Activated CD8-positive, alpha-beta memory T cell treated with anti-CD3 and anti-CD28 coated beads, Interleukin-2, amount 10 ng/mL, durations not matched to agents 7 days and 5 days (primary cell): ENCODE measurements at places on chromosomes 1 and 21. TPM values are rescaled to one million over a fixed set of nuclear protein-coding genes. Genes with fewer than 3 reads are reported as not detected.

- no peak for DNase-seq
Observed at GRCh38 chr1:183870351-183871077, 65.6 kb downstream of the RGL1 start.

DNA sequence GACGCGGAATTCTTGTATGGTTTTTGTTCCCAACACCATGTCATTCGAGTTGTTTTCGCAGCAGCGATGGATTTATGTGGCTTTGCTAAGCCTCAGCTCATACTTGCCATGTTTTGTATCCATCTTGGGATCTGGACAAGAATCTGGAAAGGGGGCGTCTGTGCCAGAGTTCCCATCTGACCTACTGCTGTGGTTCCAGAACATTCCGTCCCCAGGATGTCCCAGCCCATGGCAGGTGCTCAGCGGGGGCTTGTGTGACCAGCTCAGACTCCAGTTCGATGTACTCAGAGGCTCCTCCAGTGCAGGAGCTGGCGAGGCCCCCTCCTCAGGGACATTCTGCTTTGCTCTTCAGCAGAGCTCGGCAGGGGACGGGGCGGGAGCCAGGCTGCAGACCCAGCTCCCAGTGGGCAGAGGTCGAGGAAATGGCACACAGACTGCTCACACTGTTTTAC is 24.0 kb upstream of the ADARB1 start:
- DNase-seq: no peak

Gene CYP4Z1
- total RNA-seq: not detected

GRCh38 chr1:156703741-156704140 is 1.6 kb downstream of the CRABP2 start:
- no peak for DNase-seq

DNA sequence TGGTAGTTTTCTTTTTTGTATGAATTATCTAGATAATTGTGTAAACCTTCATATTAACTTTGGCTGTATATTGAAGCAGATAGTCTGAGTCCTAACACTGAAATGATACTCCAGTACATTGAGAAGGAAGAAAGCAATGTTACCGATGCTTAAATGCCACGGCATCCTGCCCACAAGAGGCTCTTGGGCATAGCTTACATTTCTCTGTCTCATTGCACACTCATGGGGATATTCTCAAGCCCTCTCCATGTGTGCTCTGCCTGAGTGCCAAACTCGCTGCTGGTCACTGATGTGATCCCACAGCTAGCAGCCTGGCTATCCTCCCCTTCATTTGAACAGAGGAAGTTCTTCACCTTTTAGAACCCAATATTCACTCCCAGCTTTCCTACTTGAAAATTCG is 179.4 kb downstream of the TGFB2 start:
- no peak for DNase-seq

DNA sequence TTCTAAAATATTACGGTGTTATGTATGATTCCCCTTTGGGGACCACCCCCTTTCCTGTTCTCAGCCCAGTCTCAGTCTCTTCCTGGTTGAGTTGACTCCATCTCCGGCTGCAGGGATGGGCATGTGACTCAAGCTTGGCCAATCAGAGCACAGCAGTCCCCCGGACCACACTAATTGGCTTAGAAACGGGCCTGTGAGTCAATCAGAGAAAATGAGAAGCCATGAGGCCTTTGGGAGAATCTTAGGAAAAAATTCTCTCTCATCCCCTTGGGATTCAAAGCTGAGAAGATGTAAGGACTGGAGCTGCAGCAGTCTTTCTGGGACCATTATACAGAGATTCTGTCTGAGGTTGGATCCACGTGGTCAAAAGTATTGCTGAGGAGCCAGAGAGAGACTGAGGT is 10.7 kb upstream of the FHAD1 start:
- DNase-seq: no peak

DNA sequence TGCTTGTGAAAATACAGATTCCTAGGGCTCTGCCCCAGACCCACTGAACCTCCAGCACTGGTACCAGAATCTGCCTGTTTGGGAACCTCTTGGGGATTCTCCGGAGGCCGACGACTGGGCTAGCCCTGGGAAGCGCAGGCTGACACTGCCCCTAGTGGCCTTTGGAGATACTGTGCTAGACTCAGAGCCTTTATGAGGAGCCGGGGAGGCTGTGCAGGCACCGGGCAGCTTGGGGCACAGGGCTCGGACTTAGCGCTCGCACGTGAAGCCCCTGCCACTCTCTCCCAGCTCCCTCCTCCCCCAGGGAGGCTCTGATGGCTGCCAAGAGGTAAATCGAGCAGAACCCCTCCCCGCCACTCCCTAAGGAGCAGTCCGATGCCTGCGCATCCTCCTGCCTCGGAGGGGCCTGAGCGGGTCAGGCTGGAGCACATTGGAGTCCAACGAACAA is 144.6 kb upstream of the TNR start:
- no peak for DNase-seq

GRCh38 chr1:206470692-206471414 is 577 bp downstream of the IKBKE start:
- peak; percentile 86 for DNase-seq

- no peak for DNase-seq
Observed at GRCh38 chr1:240193679-240194078, 102.0 kb downstream of the FMN2 start.

DNA sequence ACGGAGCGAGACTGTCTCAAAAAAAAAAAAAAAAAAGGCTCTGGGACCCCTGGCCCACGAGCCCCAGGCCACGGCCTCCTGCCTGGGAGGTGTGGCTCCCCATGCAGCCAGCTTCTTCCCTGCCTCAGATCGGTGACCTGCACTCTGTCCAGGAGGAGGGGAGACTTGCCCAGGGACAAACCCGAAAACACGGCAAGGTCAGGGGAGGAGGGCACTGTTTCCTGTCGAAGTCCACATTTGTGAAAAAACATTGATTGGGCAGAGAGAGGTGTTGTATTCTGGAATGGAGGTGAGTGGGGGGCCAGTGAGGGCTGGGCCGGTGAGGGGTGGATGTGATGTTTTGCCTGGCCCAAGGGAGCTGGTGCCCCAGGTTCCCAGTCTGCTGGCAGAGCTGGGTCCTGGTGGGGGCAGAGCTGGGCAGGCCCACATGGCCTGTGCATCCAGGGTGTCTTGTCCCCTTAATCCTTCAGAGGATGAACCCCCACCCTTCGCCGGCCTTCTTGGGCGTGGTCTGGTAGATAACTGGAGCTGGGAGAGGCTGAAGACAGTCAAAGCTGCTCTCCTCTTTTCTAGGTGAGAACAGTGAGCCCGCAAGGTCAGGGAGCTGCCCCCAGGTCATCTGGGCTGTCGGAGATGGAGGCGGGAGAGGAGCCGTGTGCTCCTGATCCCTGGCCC is 12.4 kb upstream of the FAAP20 start:
- DNase-seq: no peak

GRCh38 chr1:155934936-155935590 is 850 bp upstream of the KHDC4 start:
- DNase-seq: no peak

Gene LAMB3
- total RNA-seq: 1.3 TPM

DNA sequence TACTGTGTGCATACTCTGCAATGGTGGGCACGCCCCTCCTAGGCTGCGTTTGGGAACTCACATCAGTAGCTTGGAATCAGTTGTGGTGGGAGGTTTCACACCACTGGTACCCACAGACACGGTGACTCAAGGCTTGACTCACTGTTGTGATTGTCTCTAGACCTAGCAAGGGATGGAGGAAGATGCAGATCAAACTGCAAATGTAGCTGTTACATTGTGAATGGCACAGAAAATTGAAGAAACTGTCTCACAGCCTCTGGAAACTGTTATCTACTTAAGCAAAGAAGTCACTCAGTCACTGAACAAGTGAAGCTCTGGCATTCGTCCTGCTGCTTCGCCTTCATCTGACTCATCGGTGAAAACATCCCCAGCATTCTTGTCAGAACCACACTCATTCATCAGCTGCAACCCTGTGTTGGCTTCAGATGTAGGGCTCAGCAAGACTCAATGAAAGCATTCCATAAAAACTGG is 59.5 kb downstream of the POFUT2 start:
- peak; percentile 95 for DNase-seq

DNA sequence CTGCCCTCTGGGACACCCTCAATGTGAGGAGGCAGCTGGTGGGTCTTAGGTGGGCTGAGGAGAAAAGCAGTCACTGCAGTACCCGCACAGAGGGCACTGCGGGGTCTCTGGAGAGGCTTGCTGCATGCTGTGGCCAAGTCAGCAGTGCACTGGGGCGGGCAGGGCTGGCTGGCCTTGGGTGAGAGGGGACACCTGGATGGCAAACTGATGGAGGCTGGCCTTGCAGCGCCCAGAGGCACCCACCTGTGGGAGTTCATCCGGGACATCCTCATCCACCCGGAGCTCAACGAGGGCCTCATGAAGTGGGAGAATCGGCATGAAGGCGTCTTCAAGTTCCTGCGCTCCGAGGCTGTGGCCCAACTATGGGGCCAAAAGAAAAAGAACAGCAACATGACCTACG is 3.2 kb downstream of the ELF3 start:
- no peak for DNase-seq

Gene CCDC181
- 0.19 TPM for total RNA-seq

Gene GBP5
- 279 TPM for total RNA-seq

- DNase-seq: no peak
Observed at GRCh38 chr1:11784256-11784992, 21.3 kb downstream of the MTHFR start.

Gene ZBTB21
- total RNA-seq: 14.2 TPM

DNA sequence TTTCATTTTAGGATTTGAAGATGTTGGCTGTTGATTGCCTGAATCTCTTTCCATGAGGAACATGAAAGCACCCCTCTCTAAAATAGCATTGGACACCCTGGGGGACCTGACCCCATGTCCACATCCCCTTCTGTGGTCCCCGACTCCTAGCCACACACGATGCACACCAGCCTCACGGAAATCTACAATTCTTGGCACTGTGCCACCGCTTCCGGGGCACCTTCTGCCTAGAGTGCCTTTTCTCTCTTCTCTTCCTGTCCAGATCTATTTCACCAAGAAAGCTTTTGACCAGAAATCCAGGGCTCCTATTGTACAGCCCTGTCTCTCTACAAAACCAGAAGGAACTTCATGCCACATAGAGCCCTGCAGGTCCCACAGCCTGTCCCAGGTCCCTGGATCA is 50.3 kb downstream of the MYSM1 start:
- no peak for DNase-seq

DNA sequence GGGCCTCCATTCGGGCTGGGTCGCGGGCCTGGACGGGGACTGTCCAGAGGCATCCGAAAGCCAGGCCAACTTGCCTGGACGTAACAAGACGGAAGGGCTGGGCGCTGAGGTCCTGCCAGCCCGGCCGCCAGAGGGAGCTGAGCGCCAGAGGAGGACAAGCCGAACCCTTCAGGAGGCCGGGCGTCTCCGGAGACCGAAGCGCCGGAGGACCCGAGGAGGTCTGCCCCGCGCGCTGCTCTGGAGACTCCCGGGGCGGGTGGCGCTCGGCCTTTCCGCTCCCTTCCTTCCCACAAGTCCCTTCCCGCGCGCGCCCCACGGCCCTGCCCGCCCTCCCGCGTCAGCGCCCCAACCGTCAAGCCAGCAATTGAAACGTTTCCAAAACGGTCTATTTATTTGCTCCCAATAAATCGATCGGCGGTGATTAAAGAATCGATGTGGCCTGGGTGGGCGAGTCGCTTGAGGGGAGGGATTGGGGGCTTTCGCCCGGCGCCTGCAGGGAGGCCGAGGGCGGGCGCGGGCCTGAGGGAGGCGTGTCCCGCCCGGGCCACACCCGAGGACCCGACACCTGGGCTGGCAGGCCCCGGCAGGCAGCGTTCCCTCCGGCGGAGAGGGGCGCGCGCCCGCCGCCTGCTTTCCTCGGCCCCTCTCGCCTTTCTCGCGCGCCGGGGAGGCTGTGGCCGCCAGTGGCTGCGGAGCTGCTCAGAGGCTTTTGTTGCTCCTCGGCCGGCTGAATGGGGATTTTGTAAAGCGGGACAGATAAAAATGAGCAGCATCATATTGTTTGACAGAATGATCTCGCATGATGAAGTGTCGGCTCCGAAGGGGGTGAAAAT is 5.2 kb upstream of the FOXD3 start:
- DNase-seq: peak; percentile 76

GRCh38 chr1:220271706-220272046 is 577 bp downstream of the RAB3GAP2 start:
- peak; percentile 45 for DNase-seq

Gene SNX7
- not detected for total RNA-seq

Gene TLCD4
- not detected for total RNA-seq

Gene ZNF593OS
- total RNA-seq: not detected

Gene CBR3
- total RNA-seq: 16.1 TPM
